ENCODE measurements at places on chromosomes 13 and 19. TPM values are rescaled to one million over a fixed set of nuclear protein-coding genes. Genes with fewer than 3 reads are reported as not detected.

Gene ZNF93
- 27.3 TPM for total RNA-seq

GRCh38 chr13:28423010-28423409 is 71.9 kb downstream of the FLT1 start:
- no peak for DNase-seq

Gene GFY
- total RNA-seq, result not detected

- DNase-seq, result no peak
These were observed 5.3 kb downstream of the CPAMD8 start for GRCh38 chr19:17021328-17021727.

DNA sequence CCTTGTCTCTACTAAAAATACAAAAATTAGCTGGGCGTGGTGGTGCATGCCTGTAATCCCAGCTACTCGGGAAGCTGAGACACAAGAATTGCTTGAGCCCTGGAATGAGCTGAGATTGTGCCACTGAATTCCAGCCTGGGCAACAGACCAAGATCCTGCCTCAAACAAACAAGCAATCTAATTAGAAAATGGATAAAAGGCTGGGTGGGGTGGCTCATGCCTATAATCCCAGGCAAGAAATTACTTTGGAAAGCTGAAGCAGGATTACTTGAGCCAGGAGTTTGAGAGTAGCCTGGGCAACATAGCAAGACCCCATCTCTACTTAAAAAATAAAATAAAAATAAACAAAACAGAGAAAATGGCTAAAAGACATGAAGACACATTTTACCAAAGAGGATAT is 77.0 kb downstream of the CAB39L start:
- DNase-seq, result no peak

DNA sequence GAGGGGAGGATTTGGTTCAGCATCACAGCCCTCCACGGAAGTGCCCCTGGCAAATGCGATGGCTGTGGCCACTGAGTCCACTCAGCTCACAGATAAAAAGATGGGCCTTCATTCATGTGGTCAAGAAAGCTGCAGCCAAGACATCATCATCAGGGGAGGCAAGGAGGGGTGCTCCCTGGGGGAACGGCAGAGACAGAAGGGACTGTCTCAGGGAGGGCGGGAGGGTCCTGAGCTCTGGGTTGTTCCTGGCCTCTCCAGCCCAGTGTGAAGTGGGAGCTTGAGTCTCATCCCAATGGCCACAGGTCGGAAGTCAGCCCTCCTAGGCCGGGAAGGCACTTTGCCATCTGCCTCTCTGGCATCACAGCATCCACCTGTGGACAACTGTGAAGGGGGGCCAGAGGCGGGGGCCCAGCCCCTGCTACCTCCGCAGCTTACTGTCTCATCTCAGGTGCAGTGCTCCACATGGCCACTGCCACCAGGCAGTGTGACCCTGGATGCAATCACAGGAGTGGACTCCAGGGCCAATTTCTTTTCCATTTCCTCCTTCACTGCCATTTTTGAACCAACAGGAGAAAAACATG is 137.8 kb upstream of the SOX1 start:
- DNase-seq, result no peak

DNA sequence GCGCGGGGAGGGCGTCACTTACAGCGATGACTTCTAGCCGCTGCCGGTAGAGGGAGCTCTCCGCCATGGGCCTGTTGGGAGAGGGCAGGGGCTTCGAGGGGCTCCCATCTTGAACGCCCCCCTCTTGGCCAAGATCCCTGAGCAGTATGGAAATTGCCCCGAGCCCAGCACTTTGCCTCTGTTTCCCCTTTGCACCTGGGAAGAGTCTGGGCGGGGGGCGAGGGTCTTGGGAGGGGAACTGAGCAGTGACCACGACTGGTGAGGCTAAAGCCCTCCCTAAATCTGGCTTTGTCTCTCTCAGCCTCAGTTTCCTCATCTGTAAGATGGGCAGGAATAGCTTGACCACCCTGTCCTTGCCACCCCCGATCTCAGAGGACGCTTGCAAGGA is 2.8 kb downstream of the PALM3 start:
- no peak for DNase-seq

Gene LCP1
- 6.1 TPM for total RNA-seq

DNA sequence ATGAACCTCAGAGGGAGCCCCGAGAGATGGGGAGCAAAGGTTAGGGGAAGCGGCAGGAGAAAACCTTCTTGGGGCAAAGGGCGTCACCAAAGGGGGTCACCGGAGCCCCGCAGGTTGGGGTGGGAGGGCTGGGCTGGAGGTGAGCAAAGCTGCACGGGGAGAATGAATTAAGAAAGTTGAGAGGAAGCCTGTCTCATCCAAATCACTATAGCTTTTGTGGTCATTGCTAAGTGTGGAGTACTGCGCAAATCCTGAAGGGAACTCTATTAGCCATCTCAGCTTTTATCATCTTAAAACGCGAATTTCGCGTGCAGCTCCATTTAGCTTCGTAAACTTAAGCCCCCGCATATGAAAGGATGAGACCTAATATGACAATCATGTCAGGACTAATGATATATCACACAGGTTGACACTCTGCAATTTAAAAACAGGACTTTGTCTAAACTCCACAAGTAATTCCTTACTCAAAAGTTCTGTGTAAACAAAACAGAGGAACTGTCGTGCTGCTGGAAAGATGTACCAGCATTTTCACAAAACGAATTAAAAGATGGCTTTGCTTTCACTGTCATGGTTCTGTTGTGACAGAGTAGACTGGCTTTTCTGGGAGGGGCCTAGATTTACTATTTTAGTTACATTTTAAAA is 631 bp downstream of the LACC1 start:
- DNase-seq, result no peak

- DNase-seq, result peak; percentile 88
These were observed at the start of gene MAP1S for GRCh38 chr19:17718947-17719711. TSS of gene MAP1S (plus strand) at chr19:17719480. CDS start at chr19:17719503, 23 bp downstream.

DNA sequence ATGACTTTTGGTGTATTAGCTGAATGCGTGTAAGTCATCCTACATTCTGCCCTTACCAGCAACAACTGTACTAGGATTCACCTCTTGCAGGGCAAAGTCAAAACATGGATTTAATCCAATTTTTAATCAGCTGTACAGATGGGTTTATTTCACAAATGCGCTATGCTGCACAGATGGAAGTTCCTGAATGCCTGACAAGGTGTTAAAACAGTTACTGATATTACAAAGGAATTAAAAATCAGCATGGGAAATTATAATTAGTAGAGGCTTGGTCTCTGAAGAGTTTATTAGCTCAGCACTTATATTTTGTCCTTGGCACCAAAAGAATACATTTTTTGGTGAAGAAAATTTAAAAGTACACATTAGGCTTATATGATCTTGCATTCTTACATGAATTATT is 448.9 kb downstream of the PCDH9 start:
- DNase-seq, result no peak

Gene GRWD1
- 6.9 TPM for total RNA-seq

DNA sequence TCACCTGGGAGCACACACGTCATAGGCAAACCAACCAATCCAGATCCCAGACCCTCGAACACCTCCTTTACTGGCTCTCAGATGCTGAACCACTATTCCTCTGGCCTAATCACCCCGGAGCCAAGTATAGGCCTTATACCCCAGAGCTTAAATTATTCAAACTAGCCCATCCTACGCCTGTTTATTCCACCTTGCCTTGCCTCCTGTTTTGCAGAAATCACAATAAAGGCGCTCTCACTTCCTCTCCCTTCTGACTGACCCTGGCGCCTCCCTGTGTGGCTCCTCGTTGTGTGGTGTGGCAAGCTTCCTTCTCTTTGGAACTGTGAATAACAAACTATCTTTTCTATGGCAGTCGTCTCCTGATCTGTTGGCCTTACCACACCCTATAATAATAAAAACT is 354.9 kb downstream of the ENOX1 start:
- DNase-seq, result no peak

GRCh38 chr19:18225702-18226468 is at the start of gene PDE4C:
TSS of gene PDE4C (minus strand) at chr19:18226438. CDS start at chr19:18226415, 23 bp downstream.
- DNase-seq, result peak; percentile 38

DNA sequence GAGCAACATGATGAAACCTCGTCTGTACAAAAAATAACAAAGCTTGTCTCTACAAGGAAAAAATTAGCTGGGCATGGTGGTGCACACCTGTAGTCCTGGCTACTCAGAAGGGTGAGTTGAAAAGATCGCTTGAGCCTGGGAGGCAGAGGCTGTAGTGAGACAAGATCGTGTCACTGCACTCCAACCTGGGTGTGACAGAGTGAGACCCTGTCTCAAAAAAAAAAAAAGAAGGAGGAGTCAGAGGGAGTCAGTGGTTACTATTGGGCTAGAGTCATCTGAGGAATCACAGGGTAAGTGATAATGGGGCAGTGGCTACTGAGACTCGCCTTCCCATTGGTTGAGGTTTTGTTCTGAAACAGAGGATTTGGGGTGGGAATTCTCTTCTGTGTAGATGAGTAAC is 1.9 kb upstream of the GPI start:
- DNase-seq, result no peak

DNA sequence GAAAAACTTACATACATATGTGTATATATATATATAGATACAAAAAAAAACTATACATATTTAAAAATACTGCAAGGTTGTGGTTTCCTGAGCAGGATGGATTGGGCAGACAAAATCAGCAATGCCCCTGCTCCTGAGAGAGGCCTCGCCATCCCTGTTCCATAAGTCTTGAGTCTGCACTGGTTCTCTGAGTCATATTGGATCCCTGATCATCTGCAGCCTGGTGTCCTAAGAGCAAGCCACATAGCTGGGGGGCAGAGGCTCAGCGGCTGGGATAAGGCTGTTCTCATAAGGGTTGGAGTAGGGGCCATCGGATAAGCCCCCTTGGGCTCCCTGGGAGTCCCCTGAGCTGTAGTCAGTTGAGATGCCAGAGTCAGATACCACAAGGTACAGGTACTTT is 3.3 kb downstream of the SWSAP1 start:
- DNase-seq, result no peak

GRCh38 chr19:39327363-39328045 is 6.8 kb upstream of the LRFN1 start:
- DNase-seq, result no peak

Gene CEACAM7
- not detected for total RNA-seq

- DNase-seq, result no peak
These were observed 29.7 kb downstream of the BTBD2 start for GRCh38 chr19:1985588-1986356.

DNA sequence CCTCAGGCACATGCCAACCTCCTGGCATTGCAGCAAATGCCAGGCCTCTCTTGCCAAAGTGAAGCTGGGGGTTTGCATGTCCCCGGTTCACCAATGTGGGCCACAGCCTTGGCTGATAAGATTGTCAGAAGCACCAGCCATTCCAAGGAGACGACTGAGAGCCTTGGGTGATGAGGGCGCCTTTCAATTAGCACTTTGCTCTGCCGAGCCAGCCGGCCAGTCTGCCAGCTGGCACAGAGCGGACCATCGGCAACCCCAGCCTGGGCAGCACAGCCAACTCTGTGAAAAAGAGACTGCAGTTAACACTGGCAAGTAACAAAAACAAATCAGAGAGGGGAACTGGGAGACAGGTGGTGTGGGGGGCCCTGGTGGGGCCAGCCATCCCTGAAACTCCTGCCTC is 67.3 kb downstream of the EFNB2 start:
- DNase-seq, result peak; percentile 20

Gene PSG6
- not detected for total RNA-seq

DNA sequence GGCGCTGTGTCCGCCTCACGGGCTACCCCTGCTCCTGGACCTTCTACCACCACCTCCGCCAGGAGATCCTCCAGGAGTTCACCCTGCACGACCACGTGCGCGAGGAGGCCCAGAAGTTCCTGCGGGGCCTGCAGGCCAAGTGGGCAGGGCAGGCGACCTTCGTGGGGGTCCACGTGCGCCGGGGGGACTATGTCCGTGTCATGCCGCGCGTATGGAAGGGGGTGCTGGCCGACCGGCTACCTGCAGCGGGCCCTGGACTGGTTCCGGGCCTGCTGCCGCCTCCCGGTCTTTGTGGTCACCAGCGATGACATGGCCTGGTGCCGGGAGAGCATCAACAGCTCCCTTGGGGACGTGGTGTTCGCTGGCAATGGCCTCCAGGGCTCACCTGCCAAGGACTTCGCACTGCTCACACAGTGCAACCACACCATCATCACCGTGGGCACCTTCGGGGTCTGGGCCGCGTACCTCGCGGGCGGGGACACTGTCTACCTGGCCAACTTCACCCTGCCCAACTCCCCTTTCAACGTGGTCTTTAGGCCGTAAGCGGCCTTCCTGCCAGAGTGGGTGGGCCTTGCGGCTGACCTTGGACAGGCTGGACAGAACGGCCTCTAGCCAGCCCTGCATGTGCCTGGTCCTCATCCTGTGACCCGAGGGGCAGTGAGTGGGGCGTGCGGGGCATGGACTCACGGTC is 7.8 kb upstream of the NTN5 start:
- no peak for DNase-seq

DNA sequence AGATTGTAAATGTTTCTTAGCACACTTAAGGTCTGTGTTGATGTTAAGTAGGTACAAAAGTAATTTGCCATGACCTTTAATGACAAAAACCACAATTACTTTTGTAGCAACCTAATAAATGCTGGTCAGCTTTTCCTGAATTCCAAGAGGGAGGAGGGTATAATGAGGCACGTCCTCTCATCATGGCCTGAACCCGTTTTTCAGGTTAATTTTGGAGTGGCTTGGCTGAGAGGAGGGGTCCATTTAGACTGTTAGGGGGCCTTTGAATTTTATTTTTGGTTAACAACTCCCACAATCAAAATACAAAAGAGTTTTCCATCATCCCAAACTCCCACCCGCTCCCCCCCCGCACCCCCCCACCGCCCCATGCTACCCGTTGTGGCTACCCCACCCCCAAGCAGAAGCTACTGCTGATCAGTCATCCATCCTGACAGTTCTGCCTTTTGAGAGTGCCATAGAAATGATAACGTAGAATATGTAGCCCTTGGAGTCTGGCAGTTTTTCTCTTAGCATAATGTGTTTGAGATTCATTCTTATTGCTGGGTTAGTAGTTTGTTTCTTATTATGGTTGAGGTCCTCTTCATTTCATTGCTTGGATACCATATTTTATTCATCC is 14.4 kb upstream of the PLEKHF1 start:
- DNase-seq, result no peak

DNA sequence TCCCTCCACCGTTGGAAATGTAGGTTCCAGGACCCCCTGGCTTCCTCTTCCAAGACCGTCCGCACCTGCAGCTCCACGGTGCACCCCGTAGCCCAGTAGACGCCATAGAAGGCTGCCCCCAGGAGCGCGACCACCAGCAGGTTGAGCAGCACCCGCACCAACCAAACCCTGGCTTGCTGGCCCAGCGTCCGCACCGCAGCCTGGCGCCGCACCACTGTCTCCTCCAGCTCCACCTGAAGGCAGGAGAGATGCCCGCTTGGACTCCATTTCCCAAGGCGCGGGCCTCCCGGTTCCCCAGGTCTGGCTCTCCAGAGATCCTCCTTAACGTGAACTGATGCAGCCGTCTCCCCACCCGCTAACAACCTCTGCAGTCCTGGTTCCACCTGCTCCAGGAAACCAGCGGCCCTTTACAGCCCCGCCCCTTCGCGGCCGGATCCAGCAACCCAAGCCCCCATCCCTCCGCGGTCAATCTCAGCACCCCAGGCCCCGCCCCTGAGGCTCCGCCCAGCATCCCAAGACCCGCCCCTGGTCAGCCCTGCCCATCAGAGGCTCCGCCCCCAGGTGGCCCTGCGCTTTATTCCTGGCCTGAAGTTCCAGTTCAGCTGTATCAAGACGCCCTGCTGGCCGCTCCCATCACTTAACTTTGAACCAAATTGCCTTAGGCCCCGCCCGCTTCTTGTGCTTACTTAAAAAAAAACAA is 5.0 kb upstream of the LENG1 start:
- DNase-seq, result no peak

GRCh38 chr19:17687141-17687856 is 855 bp downstream of the UNC13A start:
- peak; percentile 46 for DNase-seq

Measured in frontal cortex (tissue), 4 donors.